ENCODE measurements at places on chromosomes 2 and 18. TPM values are rescaled to one million over a fixed set of nuclear protein-coding genes. Genes with fewer than 3 reads are reported as not detected.

GULP1 gene
- total RNA-seq: 10.3 TPM

ALK gene
- not detected for total RNA-seq

ANKRD30BL gene
- not detected for total RNA-seq

DNAJC5G gene
- not detected for total RNA-seq

INO80B gene
- total RNA-seq: 28.2 TPM

KHK gene
- 1.7 TPM for total RNA-seq

SAG gene
- total RNA-seq: not detected

TTN gene
- under 0.01 TPM for total RNA-seq

ONECUT2 gene
- total RNA-seq: under 0.01 TPM

GCKR gene
- not detected for total RNA-seq

CTLA4 gene
- not detected for total RNA-seq

STK39 gene
- 21.2 TPM for total RNA-seq

ALS2 gene
- 14.0 TPM for total RNA-seq

FARSB gene
- 26.7 TPM for total RNA-seq

MAP3K19 gene
- total RNA-seq: not detected

IL36B gene
- total RNA-seq: not detected

POTEF gene
- not detected for total RNA-seq

AQP12B gene
- not detected for total RNA-seq

GNLY gene
- not detected for total RNA-seq

ZAP70 gene
- total RNA-seq: not detected

PMAIP1 gene
- total RNA-seq: 16.2 TPM

ZCCHC2 gene
- total RNA-seq: 9.2 TPM

PPP1R7 gene
- total RNA-seq: 79.2 TPM
